SJSA1 (cell line): ENCODE measurements at places on chromosomes 6 and 20. TPM values are rescaled to one million over a fixed set of nuclear protein-coding genes. Genes with fewer than 3 reads are reported as not detected.

The HLA-DRA gene
- not detected in 2 replicates for total RNA-seq

The TGM3 gene
- total RNA-seq, result 4.2 and 5.3 TPM in 2 replicates

The RAET1E gene
- 0.28 TPM in 1 of 2 replicates, not detected in the other for total RNA-seq

The FAM217A gene
- not detected in 2 replicates for total RNA-seq

The NRSN1 gene
- total RNA-seq, result not detected in 2 replicates

The TMEM170B gene
- total RNA-seq, result under 0.01 TPM in 1 of 2 replicates, not detected in the other

The ADGRF4 gene
- total RNA-seq, result not detected in 2 replicates

The NKX2-2 gene
- 5.7 and 19.8 TPM in 2 replicates for total RNA-seq

The RSPH4A gene
- 0.05 TPM in 1 of 2 replicates, not detected in the other for total RNA-seq

The HLA-DQB1 gene
- not detected in 2 replicates for total RNA-seq

The MUC22 gene
- not detected in 2 replicates for total RNA-seq
